Panc1 (cell line): ENCODE measurements at places on chromosomes 2 and 18.

DNA sequence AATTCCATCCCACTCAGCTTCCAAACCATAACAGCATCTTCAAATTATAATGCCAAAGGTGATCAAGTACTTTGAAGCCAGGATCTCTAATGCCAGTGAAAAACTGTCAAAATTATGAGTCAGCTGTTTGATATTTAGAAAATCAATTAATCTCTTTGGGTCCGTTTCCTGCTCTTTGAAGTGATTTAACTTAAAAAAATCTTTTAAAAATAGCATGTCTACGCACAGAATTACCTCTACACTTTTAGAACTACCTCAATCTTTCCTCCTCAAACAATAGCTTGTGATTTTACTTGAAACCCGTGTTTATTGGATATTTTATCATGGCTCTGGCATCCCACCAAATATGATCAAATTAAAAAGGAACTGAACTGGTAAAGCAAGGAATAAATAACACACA is 31.3 kb upstream of the TANK start:
- no peak overlapping the region for H3K27ac ChIP-seq
- DNase-seq = no peak
- H3K4me3 ChIP-seq = no peak overlapping the region
- peaks cover 9% of the 10 kb centered on the region; the same call in 1 of the 2 replicates for H3K4me1 ChIP-seq

- H3K4me3 ChIP-seq = no peak overlapping the region
- no peak for DNase-seq
- no peak overlapping the region for H3K27ac ChIP-seq
- H3K36me3 ChIP-seq = no peaks in the 10 kb centered on the region
- no peaks in the 10 kb centered on the region for H3K4me1 ChIP-seq
These were observed 1006.1 kb upstream of the CELF4 start for GRCh38 chr18:38571651-38572050.

DNA sequence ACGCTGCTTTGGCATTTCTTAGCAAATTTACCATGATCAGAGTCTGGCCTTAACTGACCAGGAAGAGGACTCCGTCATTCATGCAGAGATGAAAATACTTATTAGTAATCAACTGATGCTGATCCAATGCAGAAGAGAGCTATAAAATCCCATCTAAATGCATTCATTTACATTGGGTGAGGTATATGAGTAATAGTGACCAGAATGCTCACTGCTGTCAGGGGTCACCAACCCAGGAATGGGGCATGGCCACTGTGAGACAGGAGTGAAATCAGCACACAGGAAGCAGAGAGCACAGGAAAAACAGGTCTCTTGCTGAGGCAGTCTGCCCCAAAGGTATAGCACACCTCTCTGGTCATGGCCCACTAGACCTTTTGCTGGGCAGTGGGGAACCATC is 68.1 kb upstream of the TMEM247 start:
- no peak overlapping the region for H3K27ac ChIP-seq
- no peak overlapping the region for H3K4me3 ChIP-seq
- H3K36me3 ChIP-seq = no peaks in the 10 kb centered on the region

GRCh38 chr18:32803568-32803967 is 30.7 kb upstream of the KLHL14 start:
- H3K4me1 ChIP-seq = no peaks in the 10 kb centered on the region
- no peaks in the 10 kb centered on the region for H3K27me3 ChIP-seq
- no peak for DNase-seq
- H3K4me3 ChIP-seq = no peak overlapping the region

GRCh38 chr18:61859113-61859512 is 33.7 kb downstream of the RNF152 start:
- no peaks in the 10 kb centered on the region for H3K27me3 ChIP-seq
- H3K27ac ChIP-seq = no peak overlapping the region
- no peak overlapping the region for H3K4me3 ChIP-seq
- DNase-seq = no peak

- H3K4me3 ChIP-seq = no peak overlapping the region
- no peaks in the 10 kb centered on the region for H3K27me3 ChIP-seq
- H3K36me3 ChIP-seq = no peaks in the 10 kb centered on the region
- DNase-seq = no peak
These were observed 43.7 kb downstream of the EPAS1 start for GRCh38 chr2:46340740-46341420.

DNA sequence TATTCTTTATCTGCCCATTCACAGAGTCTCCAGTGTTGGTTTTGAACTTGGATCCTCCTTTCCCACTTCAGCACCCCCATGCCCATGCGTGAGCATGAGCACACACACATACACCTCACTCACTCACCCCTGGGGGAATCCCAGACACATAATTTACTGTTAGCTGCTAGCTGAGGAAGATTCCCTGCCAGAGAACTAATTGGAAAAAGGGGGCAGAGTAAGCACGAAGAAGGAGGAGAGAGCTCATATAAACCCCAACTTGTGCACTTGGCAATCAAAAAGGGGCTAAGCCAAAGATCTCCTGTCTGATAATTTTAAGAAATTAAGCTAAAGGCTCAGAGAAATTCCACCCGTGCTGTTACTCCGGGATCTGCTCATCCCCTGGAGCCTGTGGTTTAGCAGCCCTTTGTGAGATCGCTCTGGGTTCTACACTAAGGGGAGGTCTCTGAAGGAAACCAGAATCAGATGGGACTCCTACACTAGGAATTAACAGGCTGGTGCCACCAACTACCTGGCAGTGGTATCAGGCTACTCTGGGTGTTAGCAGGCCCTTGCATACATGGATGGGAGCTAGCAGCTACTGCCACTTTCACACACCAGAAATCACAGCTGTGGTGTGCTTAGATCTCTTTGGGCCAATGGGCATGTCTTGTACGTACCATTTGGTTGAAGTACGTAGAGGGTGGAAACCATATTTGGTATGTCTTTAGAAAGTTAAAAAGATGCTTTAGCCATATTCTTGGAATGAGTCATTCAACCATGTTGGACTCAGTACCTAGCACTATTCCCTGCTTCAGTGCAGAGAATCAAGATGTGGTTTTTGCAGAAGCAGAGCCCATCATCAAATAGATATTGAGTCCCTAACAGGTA is 95.6 kb upstream of the SLC14A2 start:
- no peaks in the 10 kb centered on the region for H3K36me3 ChIP-seq
- DNase-seq = no peak
- H3K27ac ChIP-seq = no peak overlapping the region
- H3K27me3 ChIP-seq = no peaks in the 10 kb centered on the region

GRCh38 chr18:76801567-76802505 is 20.5 kb upstream of the ZNF236 start:
- no peaks in the 10 kb centered on the region for H3K27me3 ChIP-seq
- H3K4me3 ChIP-seq = peak overlapping the region; percentile 41
- no peak overlapping the region; the same call in 1 of the 2 replicates for H3K27ac ChIP-seq
- DNase-seq = no peak
- no peaks in the 10 kb centered on the region for H3K36me3 ChIP-seq
- peaks cover 4% of the 10 kb centered on the region for H3K4me1 ChIP-seq

DNA sequence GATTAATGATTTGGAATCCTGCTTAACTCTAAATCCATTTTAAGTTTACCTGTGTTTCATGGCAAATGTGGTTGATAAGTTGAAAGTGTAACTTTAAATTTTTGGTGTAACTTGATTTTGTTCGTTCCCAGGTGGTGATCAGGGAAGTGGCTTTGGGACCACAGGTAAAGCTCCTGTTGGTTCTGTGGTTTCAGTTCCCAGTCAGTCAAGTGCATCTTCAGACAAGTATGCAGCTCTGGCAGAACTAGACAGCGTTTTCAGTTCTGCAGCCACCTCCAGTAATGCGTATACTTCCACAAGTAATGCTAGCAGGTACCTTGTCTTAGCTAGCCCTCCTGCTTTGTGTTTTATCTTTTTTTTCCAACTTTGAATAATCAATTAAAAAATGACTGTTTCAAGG is 62.8 kb downstream of the AGFG1 start:
- H3K27me3 ChIP-seq = no peaks in the 10 kb centered on the region
- H3K4me1 ChIP-seq = no peaks in the 10 kb centered on the region
- H3K27ac ChIP-seq = no peak overlapping the region
- H3K36me3 ChIP-seq = peaks cover 46% of the 10 kb centered on the region

DNA sequence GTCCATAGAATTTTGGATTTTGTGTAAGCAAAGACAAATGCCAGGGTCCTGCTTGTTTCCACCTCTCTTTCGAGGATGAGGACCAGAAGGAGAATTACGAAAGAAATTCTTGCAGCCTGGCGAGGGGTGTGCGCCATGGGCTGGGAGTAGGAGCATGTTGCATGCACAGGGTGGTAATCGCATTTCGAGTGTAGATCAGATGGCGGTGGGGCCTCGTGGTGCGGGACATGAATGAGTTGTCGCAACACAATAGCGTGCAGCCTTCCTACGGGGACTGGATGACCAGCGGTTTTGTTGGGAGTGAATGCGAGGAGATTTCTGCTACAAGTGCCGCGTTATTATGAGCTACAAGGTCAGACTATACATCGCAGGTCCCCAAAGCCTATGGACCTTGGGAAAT is 4.2 kb upstream of the EN1 start:
- peaks cover 3% of the 10 kb centered on the region; the same call in 1 of the 2 replicates for H3K4me1 ChIP-seq
- no peak overlapping the region for H3K4me3 ChIP-seq

DNA sequence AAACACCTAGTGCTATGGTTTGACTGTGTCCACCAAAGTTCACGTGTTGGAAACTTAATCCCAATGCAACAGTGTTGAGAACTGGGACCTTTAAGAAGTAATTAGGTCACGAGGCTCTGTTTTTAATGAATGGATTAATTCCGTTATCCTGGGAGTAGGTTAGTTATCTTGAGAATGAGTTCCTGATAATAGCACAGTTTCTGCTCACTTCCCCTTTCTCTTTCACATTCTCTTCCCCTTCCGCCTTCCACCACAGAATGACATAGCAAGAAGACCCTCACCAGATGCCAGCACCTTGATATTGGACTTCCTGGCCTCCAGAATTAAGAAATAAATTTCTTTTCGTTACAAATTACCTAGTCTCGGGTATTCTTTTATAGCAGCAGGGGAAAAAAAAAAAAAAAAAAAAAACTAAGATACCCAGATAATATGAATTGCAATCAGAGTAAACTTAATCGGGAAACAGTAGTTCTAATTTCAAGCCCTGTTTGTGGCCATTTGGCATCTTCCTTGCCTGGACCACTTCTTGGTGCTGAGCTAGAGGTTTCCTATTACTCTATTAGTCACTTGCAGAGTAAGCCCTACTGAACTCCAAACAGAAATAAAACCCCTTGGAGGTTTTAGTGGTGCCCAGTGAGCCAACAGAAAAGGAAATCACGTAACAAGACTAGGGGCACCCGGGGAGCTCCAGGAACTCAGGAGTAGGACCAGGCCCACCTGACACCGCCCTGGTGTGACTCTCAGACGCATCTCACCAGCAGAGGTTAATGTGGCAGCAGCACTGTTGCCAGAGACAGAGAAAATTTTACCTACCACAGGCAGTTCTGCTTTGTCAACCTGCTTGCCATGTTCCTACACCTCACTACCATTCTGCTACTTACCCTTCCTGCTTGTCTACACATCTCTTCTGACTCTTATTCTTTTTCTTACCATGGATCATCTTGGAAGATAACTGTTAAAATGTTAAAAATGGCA is 147.6 kb upstream of the CAB39 start:
- no peaks in the 10 kb centered on the region for H3K4me1 ChIP-seq
- H3K4me3 ChIP-seq = no peak overlapping the region
- no peaks in the 10 kb centered on the region for H3K36me3 ChIP-seq
- no peak for DNase-seq
- no peak overlapping the region for H3K27ac ChIP-seq
- no peaks in the 10 kb centered on the region; the same call in 1 of the 2 replicates for H3K27me3 ChIP-seq

DNA sequence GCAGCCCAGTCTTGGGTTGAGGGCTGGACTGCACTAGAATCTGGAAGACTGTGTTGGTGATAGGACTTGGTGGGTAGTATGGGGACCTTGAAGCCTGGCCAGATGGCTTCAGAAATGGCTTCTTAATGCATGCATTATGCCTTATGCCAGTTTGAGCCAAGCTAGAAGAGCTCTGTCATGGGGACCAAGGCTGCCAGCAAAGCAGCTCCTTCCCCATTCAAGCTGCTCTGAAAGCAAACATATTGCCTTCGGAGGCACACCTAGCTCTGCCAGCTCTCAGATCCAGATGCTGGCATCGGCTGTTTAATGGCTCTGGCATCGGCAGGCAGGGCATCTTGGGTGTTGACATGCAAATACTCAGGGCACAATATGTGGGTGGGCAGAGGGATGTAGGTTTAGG is 59.0 kb upstream of the IGFBP5 start:
- H3K4me3 ChIP-seq = no peak overlapping the region
- no peak overlapping the region for H3K27ac ChIP-seq
- no peak for DNase-seq
- peaks cover 2% of the 10 kb centered on the region; the same call in 1 of the 2 replicates for H3K27me3 ChIP-seq
- H3K4me1 ChIP-seq = no peaks in the 10 kb centered on the region
- H3K36me3 ChIP-seq = no peaks in the 10 kb centered on the region

DNA sequence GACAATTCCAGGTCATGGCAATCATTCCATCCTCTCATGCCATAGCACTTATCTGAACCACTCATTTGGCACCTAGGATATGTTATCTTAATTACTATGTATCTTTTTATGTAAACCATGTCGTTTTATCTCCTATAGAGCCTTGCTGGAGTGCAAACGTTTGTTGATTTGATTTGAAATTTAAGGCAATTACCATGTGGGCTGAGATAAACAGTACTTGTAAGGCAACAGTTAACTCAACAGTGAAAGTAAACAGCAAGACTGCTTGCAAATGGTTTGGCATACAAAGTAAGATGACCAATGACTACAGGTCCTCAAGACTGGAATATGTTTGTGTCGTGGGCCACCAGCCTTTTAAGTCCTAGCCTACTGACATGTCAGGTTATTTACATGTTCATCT is 133.7 kb upstream of the ZFP36L2 start:
- DNase-seq = no peak
- H3K36me3 ChIP-seq = no peaks in the 10 kb centered on the region
- no peaks in the 10 kb centered on the region for H3K4me1 ChIP-seq
- no peak overlapping the region for H3K27ac ChIP-seq

GRCh38 chr2:162116352-162116751 is 35.7 kb downstream of the GCG start:
- no peaks in the 10 kb centered on the region for H3K36me3 ChIP-seq
- no peaks in the 10 kb centered on the region for H3K27me3 ChIP-seq
- H3K4me3 ChIP-seq = no peak overlapping the region
- H3K27ac ChIP-seq = no peak overlapping the region
- DNase-seq = no peak

- no peaks in the 10 kb centered on the region for H3K27me3 ChIP-seq
- no peaks in the 10 kb centered on the region for H3K4me1 ChIP-seq
- no peak overlapping the region for H3K4me3 ChIP-seq
- peak overlapping the region; percentile 41; the same call in 1 of the 2 replicates for H3K27ac ChIP-seq
These were observed 96.1 kb downstream of the UGGT1 start for GRCh38 chr2:128187032-128187654.

- H3K27me3 ChIP-seq = no peaks in the 10 kb centered on the region
- H3K4me1 ChIP-seq = no peaks in the 10 kb centered on the region
- DNase-seq = no peak
- H3K4me3 ChIP-seq = no peak overlapping the region
- no peaks in the 10 kb centered on the region for H3K36me3 ChIP-seq
These were observed 41.1 kb upstream of the SCYGR1 start for GRCh38 chr2:227428731-227429285.

DNA sequence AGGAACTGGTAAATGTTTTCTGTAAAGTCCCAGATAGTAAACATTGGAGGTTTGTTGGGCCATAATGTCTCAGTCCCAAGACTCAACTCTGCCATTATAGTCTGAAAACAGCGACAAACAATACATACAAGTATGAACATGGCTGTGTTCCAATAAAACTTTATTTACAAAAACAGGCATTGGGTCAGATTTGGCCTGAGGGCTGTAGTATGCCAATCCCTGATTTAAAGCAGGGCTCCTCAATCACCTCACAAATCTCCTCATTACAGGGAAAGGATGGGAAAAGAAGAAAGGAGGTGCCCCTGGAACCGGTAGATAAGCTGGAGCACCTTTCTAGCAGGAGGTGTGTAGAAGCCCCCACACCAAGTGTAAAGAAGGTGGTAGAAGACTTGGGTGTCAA is 48.9 kb upstream of the UPP2 start:
- no peak for DNase-seq
- H3K27me3 ChIP-seq = no peaks in the 10 kb centered on the region
- H3K27ac ChIP-seq = no peak overlapping the region
- H3K36me3 ChIP-seq = no peaks in the 10 kb centered on the region; the same call in 1 of the 2 replicates
- H3K4me1 ChIP-seq = no peaks in the 10 kb centered on the region
